ENCODE measurements at places on chromosomes 4 and X.

GRCh38 chr4:53432528-53433424, 55.3 kb downstream of the FIP1L1 start:
- no peak for DNase-seq

DNA sequence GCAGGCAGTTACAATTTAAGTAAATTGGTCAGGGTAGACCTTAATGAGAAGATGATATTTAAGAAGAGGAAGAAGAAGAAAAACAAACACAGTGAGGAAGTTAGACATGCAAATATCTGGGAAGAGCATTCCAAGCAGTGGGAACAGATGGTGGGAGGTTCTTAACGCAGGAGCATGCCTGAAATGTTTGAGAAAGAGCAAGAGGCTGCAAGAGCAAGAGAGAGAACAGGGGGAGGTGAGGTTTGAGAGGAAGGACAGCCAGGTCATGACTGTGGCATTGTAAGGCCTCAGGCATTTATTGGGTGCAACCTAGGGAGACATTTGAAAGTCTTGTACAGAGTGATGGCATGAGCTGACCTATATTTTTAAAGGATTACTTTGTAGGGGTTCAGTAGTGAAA, 136.0 kb downstream of the UGT8 start:
- no peak for DNase-seq

GRCh38 chr4:188976644-188977115, 837.4 kb downstream of the TRIML1 start:
- no peak for DNase-seq

DNA sequence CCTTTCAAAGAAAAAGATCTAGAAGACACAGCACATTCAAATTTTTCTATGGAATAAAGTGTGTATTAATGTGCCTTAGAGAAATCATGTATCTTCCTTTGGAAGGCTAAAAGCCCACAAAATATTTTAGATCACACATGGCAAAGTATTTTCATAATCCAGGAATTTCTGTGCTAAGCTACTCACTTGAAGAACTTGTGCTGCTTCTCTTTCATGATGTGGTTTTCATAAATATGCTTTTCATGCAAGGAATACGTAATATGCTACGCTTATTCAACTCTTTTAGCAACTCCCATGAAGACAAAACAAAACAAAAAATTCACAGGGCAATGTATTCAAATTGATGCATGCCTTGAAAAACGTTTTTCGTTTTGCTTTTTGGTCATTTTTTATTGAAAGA, 125.6 kb downstream of the ARHGAP24 start:
- no peak for DNase-seq

- DNase-seq = no peak
Observed at GRCh38 chrX:139739138-139739537, 31.2 kb upstream of the MCF2 start.

GRCh38 chrX:139086246-139086645, 374.7 kb upstream of the FGF13 start:
- no peak for DNase-seq

GRCh38 chr4:101954975-101955678, 164.6 kb downstream of the BANK1 start:
- DNase-seq = no peak

DNA sequence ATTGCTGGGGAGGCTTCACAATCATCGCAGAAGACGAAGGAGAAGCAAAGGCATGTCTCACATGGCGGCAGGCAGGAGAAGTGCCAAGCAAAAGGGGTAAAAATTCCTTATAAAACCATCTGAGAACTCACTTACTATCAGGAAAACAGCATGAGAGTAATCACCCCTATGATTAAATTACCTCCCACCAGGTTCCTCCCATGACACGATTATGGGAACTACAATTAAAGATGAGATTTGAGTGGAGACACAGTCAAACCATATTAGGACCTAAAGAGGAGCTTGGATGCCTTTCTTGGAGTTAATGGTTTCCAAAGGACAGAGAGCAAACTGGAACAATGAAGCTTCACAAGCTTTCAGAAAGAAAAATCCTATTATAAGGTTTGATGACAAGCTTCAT, 168.4 kb upstream of the SMARCAD1 start:
- no peak for DNase-seq

- DNase-seq = no peak
Observed at GRCh38 chrX:100687128-100687527, 43.1 kb downstream of the SRPX2 start.

DNA sequence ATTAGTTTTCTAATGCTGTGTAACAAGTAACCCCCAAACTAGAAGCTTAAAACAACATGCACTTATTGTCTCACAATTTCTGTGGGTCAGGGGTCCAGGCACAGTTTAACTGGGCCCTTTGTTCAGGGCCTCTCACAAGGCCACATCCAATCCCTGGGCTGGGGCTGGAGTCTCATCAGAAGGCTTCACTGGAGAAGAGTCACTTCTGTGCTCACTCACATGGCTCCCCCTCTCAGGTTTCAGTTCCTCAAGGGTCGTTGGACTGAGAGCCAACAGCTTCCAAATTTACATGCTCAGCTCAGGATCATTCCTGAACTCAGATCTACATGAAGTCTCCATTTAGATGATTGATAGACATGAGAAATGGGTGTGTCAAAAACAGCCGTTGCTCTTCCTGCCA, 77.1 kb downstream of the EVC start:
- DNase-seq = no peak

All from thoracic aorta (tissue), 2 donors.